ENCODE measurements at places on chromosomes 11 and 22. TPM values are rescaled to one million over a fixed set of nuclear protein-coding genes. Genes with fewer than 3 reads are reported as not detected.

DNA sequence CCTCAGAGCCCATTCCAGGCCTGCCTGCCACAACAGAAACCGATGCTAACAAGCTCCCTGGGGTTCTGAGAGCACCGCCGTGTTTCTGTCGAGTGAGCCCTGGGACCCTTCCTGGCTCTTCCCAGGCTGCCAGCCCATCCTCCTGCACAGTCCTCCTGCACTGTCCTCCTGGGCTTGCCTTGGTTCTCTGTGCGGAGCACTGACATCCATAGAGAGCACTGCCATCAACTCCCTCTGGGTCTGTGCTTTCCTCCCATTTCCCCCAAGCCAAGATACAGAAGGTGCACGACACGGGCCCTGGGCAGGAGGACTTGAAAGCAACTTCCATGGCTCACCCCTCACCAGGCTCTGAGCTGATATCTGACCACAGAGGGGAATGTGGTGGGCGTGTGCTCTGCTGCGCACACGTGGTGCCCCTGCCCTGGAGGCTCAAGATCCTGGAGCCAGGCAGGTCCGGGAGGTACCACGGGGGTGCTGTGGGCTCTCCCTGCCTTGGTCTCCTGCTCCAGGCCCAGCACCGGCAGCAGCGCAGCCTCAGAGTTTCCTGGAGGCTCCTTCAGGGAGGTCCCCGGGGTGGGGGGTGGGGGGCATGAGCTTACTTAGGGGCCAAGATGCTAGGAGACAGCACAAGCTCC is 304.2 kb downstream of the BRD1 start:
- peaks cover 2% of the 10 kb centered on the region for H3K4me1 ChIP-seq
- H3K4me3 ChIP-seq: no peak overlapping the region
- H3K36me3 ChIP-seq: no peaks in the 10 kb centered on the region
- no peaks in the 10 kb centered on the region for H3K27me3 ChIP-seq

- no peaks in the 10 kb centered on the region for H3K27me3 ChIP-seq
- no peak for DNase-seq
- no peak overlapping the region for H3K27ac ChIP-seq
- peaks cover 80% of the 10 kb centered on the region for H3K36me3 ChIP-seq
- H3K4me3 ChIP-seq: no peak overlapping the region
Measured at GRCh38 chr11:117217141-117218084, 14.5 kb downstream of the PCSK7 start.

E2F8 gene
- total RNA-seq: 37.3 TPM

- H3K27ac ChIP-seq: no peak overlapping the region
- H3K27me3 ChIP-seq: no peaks in the 10 kb centered on the region
- H3K36me3 ChIP-seq: peaks cover 24% of the 10 kb centered on the region
- DNase-seq: no peak
Measured at GRCh38 chr11:65922565-65922964, 3.3 kb downstream of the DRAP1 start.

GRCh38 chr11:29317694-29318093 is 699.1 kb downstream of the KCNA4 start:
- H3K4me3 ChIP-seq: no peak overlapping the region
- no peaks in the 10 kb centered on the region for H3K4me1 ChIP-seq
- DNase-seq: no peak
- H3K27me3 ChIP-seq: no peaks in the 10 kb centered on the region
